ENCODE measurements at places on chromosomes 5 and 9. TPM values are rescaled to one million over a fixed set of nuclear protein-coding genes. Genes with fewer than 3 reads are reported as not detected.

- DNase-seq: no peak
These were observed 138.0 kb downstream of the TMEM232 start for GRCh38 chr5:110588286-110588980.

DNA sequence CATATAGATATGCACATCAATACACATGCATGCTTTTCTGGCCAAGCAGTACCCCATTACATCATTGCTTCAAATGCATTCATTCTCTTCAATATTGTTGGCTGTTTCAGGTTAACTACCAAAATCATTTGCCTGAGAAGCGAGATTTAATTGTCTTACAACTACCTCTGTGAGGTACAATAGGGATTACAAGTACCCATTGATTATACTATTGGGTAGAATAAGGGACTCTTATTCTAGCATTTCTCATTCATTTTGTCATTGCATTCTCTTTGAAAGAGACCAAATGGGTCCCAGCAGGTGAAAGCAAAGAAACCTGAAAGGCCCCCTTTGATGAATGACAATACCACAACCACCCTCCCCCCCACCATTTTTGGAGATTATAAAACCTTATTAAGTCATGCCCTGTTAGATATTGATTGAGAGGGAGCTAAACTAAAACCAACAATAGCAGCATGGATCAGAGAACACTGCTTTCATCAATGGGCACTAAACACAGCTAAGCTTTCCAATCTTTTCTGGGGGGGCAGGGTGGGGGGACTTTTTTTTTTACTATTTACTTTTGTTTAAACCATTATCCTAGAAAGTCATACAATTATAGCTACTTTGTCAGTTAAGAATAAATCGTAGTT is 375.0 kb upstream of the CCNH start:
- DNase-seq: no peak

DNA sequence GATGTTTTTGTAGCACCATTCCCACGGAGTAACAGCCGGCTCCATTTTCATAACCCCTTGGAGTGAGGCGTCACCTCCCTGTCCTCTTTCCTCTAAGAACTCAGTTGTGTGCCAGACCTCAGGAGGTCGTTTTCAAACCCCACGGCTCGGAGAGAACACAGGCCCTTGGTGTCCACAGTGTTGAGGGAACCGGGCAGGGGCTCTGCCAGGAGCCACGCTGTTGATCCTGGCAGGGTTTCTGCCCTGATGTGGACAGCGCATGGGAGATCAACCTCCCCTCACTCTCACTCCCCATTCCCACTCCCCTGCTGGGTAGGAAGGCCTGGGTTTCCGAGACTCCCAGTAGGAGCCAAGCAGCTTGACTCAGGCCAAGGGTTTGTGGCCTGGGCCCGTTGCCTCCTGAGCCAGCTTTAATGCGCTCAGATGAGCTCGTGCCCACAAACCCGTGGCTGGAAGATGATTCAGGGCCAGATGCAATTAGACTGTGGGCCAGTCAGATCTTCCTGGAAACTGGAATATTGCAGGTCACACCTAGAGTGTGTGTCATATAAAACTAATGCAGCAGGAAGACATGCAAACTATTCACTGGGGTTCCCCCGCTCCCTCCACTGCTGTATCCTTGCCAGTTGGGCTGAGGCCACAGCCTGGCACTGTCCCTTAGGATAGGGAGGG is 133.4 kb downstream of the SLC12A2 start:
- DNase-seq: no peak

DNAJC21 gene
- total RNA-seq: 51.9 TPM
